GM12864 (cell line): ENCODE measurements at places on chromosomes 6 and 20.

DNA sequence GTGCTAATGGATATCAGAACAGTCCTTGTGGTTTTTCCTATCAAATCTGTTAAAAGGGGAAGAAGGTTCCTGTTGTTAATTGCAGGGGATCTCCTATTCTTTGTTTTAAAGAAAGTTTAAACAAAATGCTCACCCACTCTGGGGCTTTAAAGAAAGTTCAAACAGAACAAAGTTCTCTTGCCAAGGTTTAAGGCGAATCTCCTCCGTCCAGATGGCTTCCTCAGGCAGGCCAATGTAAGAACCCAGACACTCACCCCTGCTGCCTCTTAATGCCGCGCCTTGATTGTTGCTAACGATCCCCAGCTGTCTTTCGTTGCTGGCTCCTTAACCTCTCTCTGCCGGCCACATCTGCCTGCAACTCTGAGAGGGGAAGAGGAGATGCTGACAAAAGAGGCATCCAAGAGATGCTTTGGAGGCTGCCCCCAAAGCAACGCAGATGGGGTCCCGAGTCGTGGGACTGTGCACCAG, 235.0 kb upstream of the PRDM1 start:
- DNase-seq, result no peak

DNA sequence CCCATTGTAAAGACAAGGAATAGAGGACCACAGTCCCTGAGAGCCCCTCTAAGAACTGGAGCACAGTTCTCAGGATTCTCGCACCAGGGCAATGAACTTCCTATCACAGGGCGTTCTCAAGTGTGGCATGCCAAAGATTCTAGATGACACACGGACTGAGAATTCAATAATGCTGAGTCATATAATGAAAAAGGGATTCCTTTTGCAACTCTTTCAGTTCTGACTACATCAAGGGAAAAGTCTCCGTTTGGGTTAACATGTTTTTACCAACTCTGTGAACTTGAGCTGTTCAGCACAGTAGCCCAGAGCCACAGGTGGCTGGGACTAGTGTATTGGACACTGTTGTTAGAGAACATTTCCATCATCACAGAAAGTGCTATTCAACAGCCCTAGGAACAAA, 3.4 kb downstream of the MED20 start:
- no peak for DNase-seq

DNA sequence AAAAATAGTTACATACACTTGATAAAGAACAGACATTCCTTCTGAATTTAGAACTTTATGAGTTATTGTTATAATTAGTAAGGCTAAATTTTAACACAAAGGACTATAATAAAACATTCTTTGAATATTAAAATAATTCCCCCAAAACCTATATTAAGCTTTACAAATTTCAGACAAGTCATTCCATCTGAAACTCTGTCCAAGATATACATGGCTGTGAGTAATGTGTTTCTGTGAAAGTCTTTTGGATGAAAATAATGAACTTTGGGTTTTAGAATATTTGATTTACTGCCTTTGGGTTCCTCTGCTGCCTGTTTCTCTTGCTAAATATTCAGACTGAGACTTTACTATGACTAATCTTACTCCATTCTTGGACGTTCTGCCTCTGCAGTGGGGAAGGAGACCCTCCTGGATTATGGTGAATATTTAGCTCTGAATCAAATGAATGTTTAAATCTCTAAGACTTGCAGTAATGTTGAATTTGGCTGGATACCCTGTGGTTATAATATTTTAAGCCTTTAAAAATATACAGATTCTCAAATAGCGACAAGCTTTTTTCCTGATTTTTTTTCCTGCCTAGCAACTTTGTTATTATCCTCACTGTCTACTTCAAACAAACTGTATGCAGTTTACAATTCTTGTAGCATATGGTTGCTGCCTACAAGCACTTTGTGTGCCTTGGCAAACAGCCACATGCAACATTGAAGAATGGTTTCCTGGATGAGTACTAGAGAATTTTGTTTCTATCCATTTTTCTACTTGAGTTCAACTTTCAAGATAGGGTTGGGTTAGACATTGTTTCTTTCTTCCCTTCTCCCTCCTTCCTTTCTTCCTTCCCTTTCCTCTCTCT, 51.4 kb downstream of the TXLNB start:
- no peak for DNase-seq

- no peak for DNase-seq
Measured at GRCh38 chr20:49581482-49581881, 13.5 kb upstream of the PTGIS start.

GRCh38 chr6:9039258-9039657, 603.9 kb upstream of the SLC35B3 start:
- DNase-seq, result no peak
